ENCODE measurements at places on chromosomes 13 and 19.

GRCh38 chr19:5016781-5017180 lies 47.9 kb downstream of the KDM4B start:
- DNase-seq, result no peak

DNA sequence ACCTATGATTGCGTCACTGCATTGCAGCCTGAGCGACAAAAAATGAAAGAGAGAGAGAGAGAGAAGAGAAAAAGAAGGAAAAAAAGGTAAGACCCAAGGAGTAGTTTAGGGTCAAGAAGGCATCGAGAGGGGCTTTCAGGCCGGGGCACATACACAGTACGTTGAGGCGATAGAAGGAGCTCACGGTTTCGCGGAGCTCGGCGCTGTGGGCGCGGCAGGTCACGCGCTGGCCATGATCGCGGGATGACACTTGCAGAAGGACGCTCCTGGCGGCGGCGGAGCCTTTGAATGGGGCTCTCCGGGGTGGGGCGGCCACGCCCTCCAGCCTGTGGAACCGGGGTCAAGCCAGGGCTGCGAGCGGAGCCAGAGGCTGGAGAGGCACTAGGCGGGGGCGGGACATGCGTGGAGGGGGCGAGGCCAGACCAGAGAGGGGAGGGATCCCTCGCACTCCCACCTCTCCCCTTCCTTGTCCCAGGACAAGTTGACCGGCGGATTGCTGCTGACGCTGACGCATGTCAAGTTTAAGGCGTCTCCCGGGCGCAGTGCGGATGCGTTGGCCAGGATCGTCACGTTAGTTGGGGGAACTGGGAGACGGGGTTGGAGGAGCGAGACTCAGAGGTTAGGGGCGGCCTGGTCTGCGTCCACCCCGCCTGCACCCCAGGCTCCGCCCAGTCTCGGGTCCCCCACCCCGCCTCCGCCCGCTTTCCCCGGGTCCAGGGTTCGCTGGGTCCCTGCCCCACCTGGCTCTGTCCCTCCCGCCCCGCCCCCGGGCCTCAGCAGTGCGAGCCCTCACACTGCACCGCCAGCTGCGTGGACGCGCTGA lies 6.9 kb downstream of the NPHS1 start:
- DNase-seq, result no peak

DNA sequence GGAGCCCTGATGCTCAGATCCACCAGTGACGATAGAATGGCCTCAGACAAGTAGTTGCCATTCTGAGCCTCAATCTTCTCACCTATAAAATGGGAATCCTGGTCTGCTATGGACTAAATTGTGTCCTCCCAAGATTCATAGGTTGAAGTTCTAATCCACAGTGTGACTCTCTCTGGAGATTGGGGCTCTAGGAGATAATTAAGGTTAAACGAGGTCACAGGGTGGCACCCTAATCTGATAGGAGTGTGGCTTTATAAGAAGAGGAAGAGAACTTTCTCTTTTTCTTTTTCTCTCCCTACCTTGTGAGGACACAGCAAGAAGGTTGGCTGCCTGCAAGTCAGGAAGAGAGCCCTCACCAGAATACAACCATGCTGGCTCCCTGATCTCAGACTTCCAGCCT lies 214.1 kb downstream of the KATNAL1 start:
- no peak for DNase-seq

DNA sequence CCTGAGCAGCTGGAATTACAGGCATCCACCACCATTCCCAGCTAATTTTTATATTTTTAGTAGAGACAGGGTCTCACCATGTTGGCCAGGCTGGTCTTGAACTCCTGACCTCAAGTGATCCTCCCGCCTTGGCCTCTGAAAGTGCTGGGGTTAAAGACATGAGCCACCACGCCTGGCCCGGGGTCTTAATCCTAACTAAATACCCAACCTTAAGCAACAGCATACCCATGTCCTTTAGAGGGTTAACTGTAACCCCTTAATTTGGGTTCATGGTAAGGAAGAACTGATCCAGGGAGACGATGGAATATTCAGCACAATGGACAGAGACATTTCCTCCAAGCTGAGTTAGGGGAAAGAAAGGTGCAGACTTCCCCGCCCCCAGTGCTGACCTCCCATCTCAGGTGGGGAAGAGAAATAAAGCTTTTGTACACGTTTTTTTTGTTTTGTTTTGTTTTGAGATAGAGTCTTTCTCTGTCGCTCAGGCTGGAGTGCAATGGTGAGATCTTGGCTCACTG lies 8.7 kb upstream of the GALP start:
- no peak for DNase-seq

GRCh38 chr19:34317311-34317927 lies 47.6 kb upstream of the GPI start:
- no peak for DNase-seq

- DNase-seq, result no peak
Observed at GRCh38 chr19:7690779-7691258, 10.2 kb downstream of the TRAPPC5 start.

DNA sequence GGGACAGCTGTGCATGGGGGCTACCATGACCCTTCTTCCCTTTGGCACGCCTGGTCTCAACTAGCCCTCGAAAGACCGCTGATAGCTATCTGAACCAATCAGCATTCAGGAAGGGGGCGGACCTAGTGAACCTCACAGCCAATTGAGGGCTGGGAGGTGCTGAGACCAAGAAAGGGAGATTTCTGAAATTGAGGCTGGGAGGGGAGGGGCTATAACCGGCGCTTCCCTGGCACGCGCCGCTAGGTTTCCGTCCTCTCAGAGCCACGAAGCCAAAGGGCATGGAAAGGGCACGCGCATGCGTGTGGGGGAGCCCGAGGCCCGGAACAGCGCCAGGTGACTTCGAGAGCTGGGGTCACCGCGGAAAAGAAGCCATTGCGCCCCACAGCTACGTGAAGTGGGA lies 4.2 kb upstream of the PAFAH1B3 start:
- DNase-seq, result no peak

GRCh38 chr13:24894972-24895300 lies 131.0 kb downstream of the RNF17 start:
- DNase-seq, result no peak

- DNase-seq, result no peak
Observed at GRCh38 chr19:12786141-12786870, 5.0 kb upstream of the JUNB start.

DNA sequence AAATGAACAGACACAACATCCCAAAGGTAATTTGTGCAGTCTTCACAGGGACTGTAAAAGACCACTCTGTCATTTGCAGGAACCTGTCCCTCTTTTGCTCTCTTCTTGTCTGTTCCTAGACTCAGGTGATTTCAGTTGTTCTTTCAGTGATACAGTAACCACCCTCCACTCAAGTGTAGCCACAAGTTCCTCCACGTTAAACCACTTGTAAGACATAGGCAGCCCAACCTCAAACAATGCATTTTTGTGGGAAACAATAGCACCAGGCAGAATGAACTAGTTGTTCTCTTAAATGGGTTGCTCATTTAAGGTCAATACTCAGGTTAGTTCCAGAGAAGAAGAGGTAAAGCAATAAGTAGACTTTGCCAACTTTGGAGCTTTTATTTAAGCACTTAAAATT lies 359.4 kb downstream of the MZT1 start:
- DNase-seq, result no peak

GRCh38 chr19:41426952-41427646 lies at the start of gene B3GNT8:
Gene B3GNT8 (minus strand): TSS chr19:41427374. CDS start chr19:41426778, 596 bp downstream.
- DNase-seq, result no peak

DNA sequence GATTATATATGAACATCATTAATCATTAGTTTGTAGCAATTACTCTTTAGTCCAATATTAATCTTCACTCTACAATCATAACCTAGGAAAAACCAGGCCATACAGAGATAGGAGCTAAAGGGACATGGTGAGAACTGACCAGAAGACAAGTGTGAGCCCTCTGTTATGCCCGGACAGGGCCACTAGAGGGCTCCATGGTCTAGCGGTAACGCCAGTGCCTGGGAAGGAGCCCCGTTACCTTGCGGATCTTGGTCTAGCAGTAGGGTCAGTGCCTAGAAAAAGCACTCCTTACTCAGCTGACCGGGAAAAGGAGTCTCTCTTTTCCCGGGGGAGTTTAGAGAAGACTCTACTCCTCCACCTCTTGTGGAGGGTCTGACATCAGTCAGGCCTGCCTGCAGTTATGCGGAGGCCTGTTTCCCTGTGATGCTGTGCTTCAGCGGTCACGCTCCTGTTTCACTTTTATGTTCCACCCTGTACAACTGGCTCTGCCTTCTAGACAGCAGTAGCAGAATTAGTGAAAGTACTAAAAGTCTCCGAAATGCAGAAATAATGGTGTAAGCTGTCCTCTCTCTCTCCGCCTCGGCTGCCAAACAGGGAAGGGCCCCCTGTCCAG lies 13.8 kb downstream of the OR7D4 start:
- DNase-seq, result no peak

GRCh38 chr13:93496985-93497673 lies 270.5 kb downstream of the GPC6 start:
- no peak for DNase-seq

GRCh38 chr13:32988608-32989289 lies 27.5 kb upstream of the KL start:
- DNase-seq, result no peak

DNA sequence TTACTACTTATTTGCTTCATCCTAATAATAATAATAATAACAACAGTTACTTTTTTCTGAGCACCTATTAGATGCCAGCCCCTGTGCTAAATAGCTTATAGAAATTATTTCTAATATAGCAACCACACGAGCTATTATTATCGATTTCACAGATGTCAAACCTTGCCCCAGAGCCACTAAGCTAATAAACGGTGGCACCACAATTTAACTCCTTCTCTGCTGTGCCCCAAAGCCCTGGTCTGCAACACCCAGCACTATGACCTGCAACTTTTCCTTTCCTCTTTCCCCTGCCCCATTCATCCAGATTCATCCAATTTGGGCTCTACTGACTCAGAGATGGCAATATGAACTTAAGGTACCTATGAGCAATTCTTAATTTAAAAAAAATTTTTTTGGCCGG lies 6.4 kb downstream of the RFX2 start:
- no peak for DNase-seq

DNA sequence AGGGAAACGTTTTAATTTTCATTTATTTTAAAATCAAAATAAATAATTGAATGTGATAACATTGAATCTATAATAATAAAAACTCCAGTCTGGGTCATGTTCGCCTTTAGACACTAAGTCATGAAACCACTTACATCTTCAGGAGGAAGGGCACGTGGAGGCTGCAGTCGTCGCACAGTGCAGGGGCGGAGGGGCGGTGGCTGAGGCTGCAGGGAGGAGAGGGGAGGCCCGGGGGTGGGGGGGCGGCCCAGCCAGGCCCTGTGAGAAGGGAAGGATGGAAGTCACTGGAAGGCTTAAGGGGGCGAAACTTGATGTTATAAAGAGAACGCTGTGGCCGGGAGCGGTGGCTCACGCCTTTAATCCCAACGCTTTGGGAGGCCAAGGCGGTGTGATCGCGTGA lies 14.9 kb upstream of the LATS2 start:
- no peak for DNase-seq

DNA sequence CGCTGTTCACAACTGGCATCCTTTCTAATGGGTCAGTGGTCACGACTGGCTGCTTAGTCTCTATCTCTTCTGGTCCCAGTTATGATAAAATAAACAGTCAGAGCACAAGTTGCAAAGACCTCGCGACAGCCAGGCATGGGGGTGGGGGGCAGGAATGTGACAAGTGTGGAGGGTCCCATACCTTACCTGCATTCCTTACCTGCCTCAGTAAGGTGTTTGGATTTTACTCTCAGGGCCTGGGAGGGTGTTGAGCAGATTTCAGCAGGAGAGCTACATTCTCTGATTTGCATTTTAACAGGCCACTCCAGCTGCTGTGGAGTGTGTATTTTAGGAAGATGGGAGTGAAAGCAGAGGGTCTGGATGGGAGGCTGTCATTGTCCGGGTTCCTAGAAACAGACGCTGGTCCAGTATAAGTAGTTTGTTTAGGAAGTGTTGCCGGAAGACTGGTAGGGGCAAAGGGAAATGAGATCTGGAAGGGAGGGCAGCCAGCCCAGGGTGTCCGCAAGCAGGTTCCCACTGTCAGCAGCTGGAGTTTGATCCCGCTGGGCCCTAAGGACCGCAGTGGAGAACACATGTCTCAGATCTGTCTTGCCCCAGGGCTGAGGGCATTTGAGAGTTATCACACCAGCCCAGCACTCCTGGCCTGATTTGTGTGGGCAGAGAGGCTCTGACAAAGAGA lies 920.0 kb downstream of the UQCRFS1 start:
- DNase-seq, result no peak

DNA sequence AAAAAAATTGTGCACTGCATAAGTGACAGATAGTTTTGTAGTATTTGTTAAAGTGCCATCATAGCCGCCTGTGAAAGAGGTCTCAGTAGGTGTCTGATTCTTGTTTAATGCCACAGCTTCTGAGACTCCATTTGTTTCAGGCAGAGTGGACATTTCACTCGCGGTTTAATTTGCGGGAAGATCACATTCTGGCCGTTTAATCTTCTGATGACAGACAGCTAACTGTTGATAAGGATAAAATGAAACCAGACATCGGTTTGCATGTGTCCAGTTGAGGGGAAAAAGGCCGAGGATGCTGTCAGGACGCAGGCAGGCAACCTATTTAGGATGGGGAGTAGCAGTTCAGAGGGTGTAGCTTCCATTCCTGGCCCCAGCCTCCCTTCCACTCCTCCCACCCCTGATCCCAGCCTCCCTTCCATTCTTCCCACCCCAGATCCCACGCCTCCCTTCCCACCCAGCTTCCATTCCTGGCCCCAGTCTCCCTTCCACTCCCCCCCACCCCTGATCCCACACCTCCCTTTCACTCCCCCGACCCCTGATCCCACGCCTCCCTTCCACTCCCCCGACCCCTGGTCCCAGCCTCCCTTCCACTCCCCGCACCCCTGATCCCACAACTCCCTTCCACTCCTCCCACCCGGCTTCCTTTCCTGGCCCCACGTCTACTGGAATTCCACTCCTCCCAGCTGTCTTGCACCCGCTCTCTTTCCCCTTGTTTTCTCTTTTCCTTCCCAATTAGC lies 23.8 kb downstream of the ATP11A start:
- no peak for DNase-seq

DNA sequence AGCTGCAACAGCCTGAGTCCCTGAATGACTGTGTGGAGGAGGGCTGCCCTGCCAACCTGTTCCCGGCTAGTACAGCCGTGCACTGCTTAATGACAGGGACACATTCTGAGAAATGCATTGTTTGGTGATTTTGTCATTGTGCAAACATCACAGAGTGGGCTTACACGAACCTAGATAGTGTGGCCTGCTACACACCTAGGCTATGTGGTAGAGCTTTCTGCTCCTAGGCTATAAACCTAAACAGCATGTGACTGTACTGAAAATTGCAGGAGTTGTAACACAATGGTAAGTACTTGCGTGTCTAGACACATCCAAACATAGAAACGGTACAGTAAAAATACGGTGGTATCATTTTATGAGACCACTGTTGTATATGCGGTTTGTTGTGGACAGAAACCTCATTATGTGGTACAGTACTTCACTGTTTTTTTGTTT lies 35.0 kb downstream of the VASP start:
- no peak for DNase-seq

- DNase-seq, result no peak
Observed at GRCh38 chr19:58229255-58229639, 533 bp downstream of the ZNF544 start.

- DNase-seq, result no peak
Observed at GRCh38 chr19:23769691-23770468, 11.2 kb upstream of the ZNF681 start.

Data from cortex of kidney (tissue), 1 donor.